ENCODE measurements at places on chromosomes 2 and 18.
A peak's percentile ranks its signal among the peaks of the same experiment; 100 is the strongest.

DNA sequence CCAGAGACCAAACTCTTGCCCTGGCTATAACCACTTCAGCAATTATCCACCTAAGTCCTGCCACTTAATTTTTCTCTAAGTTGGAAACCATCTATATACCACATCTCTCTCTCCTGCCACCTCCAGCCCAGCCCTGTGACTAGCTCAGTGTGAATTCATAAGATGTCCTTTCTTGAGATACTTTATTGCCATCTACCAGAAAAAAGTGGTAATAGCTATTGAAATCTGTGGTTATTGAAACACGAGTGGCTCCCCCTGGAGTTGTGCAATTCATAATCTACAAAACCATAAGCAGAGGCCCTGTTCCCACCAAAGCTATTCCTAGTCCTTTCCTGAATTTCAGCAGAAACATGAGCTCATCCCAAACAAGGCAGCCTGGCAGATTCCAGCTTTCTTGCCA, 324.0 kb downstream of the TXNL1 start:
- DNase-seq, result no peak

DNA sequence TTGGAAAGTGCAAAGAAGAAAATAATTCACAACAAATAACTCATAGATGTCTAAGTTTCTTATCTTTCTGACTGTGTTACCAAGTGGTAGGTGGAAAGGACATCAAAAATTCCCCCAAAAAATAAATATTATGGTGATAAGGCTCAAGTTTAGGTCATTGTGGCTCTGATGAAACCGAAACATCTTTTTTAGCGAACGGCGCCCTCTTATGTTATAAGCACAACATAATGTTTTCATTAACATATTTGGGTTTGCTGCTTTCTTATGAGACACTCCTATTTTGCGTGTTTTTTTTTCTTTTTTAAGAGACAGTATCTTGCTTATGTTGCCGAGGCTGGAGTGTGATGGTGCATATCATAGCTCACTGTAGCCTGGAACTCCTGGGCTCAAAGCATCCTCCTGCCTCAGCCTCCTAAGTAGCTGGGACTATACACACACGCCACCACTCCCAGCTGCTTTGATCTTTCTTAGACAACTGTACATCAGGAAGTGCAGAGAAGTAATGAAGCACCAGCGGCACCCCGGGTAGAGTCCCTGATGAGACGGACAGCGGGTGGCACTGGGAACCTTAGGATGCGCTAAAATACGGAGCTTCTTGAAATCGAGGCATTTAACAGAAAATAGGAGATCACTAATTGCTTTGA, 38.5 kb upstream of the SLC35G4 start:
- no peak for DNase-seq

GRCh38 chr2:71602115-71602495, 148.7 kb downstream of the DYSF start:
- DNase-seq, result no peak

DNA sequence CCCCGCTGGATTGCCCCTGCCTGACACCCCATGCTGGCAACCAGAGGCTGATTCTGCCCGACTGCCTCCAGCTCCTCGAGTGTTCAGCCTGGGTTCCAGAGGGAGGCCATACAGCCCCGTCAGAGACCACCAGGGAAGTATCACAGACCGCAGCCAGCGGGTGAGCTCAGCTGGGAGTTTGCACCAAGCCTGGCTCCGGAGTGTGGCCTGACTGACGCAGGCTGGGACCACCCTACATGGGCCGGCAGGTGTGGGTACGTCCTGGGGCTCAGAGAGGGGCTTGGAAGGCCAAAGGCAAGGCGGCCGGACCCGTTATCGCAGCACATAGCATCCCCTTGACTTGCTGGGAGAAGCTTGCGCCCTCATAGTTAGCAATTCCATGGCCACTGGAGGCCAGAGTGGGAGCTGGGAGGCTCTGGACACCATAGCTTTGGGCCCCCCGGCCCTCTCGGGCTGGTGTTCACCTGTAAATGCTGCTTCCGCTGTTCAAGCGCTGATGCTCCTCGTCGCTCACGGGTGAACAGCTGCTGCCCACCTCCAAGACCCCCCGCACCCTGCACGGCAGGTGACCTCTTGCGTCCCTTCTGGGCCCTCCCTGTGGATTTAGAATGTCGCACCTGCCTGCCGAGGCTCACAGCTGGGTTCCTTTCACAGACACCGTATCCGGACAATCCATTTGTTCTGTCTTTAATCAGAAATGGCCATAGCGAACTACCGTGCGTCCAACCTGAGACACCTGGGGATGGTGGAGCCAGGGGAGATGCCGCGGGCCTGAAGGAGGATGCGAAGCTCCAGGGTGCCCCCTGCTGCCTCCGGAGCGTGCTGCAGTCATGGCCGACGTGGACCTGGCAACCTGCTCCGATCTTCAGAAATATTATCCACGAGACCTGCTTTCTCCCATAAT, 31.2 kb upstream of the SLC66A3 start:
- peak; percentile 91 for DNase-seq

DNA sequence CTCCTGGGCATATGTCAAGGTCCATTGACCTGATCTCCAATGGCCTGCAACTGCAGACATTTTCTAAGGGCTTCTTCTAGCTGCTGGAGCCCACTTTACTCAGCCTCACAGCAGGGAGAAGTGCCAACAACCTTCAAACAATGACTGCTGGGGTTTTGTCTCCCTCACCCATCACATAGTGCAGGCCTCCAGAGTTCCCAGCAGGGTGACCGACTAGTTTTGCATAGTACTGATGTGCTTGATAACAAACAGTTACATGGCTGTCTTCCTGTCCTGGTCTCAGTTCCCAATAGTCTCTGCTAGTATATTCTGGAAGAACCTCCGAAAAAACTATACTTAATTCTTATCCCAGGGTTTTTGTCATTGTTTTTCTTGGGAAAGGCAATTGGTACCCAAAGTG, 10.4 kb upstream of the NETO1 start:
- no peak for DNase-seq

GRCh38 chr2:151860210-151860609, 32.0 kb upstream of the ARL5A start:
- DNase-seq, result no peak

GRCh38 chr2:57597940-57598339, 448.7 kb upstream of the VRK2 start:
- no peak for DNase-seq

DNA sequence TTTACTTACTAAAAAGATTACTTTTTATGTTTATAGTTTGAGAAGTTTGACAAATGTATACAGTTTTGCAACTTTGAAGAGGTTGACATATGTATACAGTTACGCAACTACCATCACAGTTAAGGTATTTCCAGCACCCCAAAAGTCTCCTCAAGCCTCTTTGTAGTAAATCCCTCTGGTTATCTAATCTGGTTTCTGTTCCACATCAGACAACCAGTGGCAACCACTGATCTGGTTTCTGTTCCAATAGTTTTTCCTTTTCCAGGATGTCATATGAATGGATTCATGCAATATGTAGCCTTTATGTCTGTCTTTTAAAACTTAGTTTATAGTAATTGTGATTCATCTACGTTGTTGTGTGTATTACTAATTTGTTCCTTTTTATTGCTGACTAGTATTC, 23.5 kb downstream of the IFIH1 start:
- no peak for DNase-seq

DNA sequence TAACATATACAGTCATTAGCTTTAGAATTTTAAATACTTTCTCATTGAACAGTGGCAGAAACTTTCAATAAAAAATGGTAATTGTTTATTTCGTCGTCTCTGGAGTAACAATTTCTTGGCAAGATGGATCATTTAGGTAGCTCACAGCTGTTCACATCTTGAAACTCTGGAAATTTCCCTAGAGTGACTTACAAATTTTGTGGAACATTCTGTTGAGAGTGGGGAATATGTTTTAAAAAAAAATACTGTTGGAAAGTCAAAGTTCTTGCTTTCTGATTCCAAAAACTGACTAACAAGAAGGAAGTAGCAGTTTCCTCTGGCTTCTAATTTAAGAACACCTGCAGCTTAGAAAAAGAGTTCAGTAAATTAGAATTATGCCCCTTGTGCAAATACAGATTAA, 11.2 kb upstream of the CALCRL start:
- no peak for DNase-seq

GRCh38 chr2:144405982-144406788, 113.7 kb downstream of the ZEB2 start:
- DNase-seq, result no peak

GRCh38 chr2:199191461-199191860, 266.3 kb downstream of the SATB2 start:
- no peak for DNase-seq

DNA sequence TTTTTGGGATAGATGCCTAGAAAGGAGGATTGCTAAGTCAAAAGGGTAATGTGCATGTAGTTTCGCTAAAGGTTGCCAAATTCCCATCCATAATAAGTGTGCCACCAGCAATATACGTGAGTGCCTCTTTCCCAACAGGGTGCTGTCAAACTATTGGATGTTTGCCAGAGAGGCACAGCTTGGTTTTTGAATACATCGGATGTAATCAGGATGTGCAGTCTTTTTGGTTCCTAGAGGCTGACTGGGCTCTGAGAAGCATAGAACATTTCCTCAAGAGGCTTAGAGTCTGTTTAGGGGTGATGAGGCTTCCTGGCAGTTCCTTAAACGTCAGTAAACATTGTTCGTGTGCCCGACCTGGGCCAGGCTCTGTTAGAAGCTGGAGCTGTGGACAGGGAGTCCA, 28.0 kb downstream of the AGAP1 start:
- DNase-seq, result peak; percentile 83

DNA sequence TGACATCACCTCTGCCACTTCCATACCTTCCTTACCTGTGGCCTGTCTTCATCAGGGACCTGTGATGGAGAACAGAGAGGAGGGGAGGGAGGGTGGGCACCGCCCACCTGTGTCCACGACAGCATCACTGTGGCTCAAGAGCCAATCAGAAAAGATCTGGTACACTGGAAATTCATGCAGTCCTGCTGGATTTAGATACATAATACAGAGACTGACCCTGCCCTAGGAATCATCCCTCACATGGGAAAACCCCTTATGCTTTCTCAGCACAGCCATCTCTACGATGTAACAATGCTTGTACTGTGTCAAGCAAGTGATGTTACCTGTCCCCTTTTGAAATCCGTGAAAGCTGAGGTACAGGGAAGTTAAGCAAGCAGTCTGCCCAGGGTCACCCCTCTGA, 145.6 kb upstream of the EPAS1 start:
- DNase-seq, result no peak

GRCh38 chr2:164538240-164538866, 82.9 kb downstream of the GRB14 start:
- peak; percentile 38 for DNase-seq

GRCh38 chr2:19425419-19425818, 67.0 kb upstream of the OSR1 start:
- DNase-seq, result no peak

DNA sequence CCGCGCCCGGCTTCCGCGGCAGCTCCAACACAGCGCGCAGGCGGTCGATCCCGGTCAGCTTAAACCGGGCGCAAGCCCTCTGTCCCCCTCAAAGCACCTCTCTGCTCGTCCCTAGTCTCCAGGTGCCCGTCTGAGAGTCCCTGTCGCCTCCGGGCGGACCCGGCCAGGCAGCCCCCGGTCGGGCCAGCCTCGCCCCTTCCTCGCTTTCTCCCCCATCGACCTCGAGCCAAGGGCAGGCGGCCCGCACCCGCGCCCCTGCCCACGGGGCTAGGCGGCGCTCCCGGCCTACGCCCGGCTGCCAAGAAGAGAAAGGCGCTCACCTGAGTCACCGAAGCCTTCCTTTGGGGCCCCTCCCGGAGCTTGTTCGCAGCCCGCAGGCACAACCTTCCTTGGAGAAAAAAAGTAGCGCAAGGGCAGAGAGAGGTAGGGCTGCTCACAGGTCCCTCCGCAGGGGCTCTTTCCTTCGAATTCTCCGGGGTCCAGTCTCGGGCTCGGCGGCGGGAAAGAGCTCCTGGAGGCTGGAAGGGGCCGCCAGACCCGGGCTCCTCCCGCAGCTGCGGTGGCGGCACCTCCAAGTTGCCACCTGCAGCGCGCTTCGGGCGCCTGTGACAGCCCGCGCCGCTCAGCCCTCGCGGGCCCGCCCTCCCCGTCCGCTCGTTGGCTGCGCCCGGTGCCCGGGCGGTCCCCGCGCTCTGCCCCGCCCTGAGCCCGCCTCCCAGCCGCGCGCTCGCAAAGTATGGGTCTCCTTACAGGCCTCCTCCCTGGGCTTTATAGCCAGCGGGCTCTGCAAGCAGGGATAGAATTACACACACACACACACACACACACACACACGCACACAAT, 86.5 kb upstream of the EPB41L3 start:
- DNase-seq, result peak; percentile 53

DNA sequence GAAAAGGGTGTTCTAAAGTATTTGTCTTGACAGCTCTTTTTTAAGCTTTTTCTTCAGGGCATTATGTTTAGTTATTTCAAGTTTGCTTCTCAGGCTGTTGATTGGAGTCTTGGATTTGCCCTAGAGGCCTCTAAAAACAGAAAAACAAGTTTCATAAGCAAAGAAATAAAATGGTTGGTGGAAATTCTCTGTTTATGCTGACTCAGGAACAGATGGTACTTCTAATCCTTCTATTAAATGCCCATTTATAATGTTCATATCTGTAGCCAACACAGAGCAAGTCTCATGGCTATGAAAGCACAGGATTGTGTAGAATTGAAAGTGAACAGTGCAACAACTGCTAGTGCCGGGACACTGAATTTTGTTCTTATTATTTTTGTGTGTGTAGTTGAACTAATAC, 60.4 kb downstream of the KCNJ3 start:
- peak; percentile 30 for DNase-seq

DNA sequence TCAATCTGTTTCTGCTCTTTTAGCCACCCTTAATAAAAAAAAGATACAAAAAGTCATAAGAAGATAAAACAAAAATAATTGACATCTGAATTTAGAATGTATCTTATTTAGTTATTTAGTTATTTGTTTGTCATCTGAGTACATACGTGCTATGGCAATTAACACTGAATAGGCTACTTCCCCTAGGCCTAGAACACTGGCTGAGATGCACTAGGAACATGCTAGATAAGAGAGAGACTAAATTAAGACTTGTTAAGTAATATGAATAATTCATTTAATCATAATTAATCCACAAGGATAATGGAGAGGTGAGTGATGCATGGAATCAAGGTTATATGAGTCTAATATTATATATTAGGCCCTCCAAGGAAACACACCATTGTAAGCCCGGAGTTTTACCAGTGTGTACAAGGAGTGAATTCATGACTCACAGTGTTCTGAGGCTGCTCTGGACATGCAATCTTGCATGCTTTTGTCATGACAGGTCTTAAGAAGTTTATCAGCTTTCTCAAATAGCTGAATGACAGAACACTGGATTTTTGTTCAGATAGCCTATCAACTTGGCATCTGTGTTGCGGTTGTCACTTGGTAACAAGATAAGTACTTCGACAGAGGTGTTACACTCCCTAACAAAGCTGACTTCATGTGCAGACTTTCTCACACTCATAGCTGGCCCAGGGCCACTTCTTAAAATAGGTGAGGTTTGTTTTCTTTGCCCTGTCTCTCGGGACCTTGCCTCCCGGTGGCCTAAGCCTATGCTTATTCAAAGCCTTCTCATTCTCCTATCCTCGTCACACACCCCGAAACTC, 5.0 kb upstream of the SERPINB2 start:
- no peak for DNase-seq

DNA sequence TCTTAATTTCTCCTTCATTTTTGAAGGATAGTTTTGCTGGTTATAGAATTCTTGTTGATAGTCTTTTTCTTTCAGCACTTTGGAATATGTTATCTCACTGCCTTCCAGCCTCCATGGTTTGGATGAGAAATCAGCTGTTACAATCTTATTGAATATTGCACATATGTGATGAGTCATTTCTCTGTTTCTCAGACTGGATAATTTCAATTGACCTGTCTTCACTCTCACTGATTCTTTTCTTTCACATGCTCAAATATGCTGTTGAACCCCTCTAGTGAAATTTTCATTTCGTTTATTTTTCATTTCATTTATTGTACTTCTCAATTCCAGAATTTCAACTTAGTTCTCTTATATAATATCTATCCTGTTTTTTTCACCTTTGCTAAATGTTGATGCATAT, 22.2 kb downstream of the PDK1 start:
- no peak for DNase-seq
